Left renal pelvis (tissue), 4 donors: ENCODE measurements at places on chromosomes 16 and 17.

- no peak for DNase-seq
Observed at GRCh38 chr16:77111056-77111565, 79.9 kb upstream of the MON1B start.

DNA sequence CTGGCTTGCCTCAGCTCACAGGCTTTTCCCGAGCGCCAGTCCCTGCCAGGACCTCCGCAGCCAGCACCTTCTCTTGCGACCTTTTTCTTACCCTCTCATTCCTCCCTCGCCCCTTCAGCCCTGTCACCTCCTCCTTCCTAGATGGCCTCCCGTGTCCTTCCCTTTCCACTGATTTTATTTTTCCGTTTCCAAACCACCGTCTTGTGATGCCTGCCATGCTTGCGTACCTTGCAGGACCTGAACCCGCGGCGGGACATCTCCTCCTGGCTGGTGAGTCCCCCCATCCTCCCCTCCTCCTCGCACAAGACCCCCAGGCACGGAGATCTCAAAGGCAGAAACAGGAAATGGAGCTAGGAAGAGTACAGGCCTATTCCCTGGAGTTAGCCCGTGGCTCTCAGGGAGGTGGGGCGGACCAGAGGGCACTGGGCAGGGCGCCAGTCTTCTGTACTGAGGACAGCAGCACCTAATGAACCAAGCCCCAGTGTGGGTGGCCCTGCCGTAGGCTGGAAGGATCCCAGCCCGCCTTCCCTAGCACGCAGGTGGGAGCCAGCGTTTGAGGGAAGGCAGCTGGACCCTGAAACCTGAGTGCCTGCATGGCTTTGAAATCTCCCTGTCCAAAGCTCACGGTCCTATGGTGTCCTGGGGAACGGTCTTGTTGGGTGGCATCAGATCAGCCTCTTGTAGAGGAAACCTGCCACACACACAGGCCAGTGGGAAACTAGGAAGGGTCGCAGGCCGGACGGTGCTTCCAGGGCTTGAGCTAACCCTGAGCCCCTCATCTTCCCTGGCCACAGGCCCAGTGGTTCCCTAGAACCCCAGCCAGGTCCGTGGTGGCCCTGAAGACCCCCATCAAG is 612 bp downstream of the CISD3 start:
- DNase-seq, result no peak

DNA sequence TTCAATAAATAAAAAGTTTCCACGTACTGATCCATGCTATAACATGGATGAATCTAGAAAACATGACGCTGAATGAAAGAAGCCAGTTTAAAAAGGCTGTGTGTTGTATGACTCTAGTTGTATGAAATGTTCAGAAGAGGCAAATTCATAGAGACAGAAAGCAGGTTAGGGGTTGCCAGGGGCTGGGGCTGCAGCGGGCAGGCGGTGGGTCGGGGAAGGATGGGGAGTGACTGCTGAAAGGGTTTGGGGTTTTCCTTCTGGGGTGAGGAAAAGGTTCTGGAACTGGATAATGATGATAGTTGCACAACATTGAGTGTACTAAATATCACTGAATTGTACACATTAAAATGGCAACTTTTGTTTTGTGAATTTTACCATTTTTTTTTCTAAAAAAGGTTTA is 36.3 kb downstream of the NOL11 start:
- no peak for DNase-seq

DNA sequence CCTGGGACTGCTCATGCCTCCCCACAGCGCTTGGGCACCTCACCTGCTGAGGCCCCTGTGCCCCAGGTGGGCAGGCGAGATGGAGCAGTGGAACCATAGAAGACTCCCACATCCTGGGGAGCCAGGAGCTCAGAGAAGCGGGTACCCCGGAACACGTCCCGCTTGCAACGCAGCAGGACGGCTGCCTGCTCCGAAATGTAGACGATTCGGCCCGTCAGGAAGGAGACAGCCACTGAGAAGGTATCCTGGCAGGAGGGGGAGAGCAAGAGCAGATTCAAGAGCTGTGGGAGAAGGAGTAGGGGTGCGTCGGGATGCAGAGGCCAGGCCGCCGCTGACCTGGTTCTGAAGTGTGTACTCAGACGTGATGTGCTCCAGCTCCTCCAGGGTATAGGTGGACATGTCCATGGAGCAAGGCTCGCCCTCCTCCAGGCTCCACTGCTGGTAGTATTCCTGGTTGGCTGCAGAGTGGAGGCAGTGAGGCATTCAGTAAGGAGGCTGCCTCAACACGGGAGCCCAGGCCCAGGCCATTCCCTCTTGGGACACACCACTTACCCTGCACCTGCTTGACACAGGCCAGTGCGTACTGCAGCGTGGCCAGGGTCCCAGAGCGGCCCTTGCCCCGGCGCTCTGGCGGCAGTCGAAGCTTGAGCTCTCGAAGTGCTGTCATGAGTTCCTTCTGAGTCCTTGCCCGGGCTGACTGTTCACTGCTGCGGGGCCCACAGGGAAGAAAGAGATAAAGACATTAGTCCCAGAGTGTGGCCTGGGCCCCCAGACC is 2.6 kb downstream of the PER1 start:
- no peak for DNase-seq

GRCh38 chr17:29588562-29589411 is 661 bp downstream of the GIT1 start:
- no peak for DNase-seq
